CD4-positive, alpha-beta T cell treated with Interleukin-15 for 1 hour (primary cell): ENCODE measurements at places on chromosomes 1 and 21.

DNA sequence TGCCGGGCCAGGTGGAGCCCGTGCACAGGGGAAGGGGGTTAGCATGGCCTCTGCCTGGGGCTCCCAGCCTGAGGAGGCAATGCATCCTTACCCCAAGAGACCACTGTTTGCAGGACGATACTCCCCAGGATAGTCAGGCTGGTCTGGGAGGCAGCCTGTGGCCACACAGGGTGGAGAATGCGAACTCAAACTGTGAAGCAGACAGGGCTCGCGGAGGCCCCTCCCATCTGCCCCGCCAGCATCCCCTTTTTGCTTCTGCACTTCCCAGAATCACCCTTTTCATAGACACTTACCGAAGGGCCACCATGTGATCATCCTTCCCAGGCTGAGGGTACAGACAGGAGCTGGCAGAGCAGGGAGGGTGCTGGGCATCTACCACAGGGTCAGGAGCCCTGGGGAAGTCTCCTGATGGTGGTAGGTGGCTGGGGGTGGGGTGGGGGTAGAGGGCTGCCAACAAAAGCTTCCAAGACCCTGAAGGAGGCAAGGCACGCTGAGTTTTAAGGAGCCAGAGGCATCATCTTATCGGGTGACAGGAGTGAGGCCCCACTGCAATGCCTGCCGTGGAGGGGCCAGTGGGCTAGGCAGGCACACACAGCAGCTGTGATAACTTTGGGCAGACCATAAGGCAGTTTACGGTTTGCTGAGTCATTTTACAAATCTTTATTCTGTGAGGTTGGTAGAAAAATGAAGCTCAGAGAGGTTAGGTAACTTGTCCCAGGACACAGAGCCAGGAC is 31.3 kb upstream of the BTG2 start:
- DNase-seq: peak; percentile 60

- no peak for DNase-seq
These were observed 162.8 kb downstream of the FASLG start for GRCh38 chr1:172821609-172822274.

DNA sequence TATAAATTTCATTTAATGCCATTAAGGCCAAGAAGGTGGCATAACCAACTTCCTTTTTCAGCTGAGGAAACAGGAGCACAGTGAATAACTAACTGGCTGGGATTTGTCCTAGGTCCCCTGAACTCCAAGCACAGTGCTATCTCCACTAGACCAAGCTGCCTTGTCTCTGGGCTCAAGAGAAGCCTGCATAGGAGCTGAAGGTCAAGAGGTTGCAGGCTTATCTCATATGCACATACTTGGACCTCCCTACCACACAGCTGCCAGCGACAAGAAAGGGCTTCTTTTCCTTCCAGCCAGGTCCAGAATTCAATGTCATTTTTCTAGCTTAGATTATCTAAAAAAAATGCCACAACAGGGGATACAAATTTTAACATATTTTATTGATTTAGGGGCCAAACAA is 27.1 kb downstream of the AK2 start:
- no peak for DNase-seq

DNA sequence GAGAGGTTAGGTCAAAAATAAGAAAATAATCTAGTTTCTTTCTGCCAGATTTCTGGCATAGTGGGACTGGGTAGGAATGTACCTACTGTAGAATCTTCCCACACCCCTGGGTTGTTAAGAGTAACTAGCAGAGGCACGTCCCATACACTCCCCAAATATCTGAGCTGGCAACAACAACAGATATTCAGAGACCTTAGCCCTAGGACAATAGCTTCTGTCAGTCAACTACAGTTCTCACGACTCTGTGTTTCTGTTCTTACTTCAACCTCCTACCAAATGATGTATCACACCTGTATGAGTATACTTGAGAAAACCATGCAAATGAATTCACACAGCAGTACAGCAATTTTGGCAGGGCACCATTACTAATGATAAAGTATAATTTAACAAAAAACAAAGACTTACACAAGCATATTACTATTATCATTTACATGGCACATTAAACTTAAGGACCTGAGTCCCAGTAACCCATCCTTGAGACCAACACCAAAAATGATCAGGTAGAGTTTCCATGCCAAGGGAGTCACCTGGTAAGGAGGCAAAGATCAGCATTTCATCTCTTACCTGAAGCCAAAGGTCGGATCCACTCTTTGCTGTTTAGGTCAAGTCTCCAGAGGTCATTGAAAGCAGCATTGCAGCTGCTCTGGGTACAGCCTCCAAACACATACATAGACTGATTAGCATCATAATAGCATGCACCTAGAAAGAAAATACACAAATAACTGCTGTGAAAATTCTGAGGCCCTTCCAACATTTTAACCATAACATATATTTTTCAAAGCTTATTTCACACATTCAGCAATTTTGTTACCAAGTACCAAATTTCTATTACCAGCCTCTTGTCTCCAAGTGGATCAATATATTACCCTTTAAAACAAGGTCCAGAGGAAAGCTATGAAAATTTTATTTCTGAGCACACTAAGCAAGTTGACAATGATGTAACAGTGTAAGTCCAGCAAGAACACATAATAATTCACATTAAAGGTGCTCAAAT is 57.5 kb upstream of the CPLANE2 start:
- DNase-seq: no peak

GRCh38 chr1:245577191-245578157 is 422.7 kb downstream of the KIF26B start:
- no peak for DNase-seq

DNA sequence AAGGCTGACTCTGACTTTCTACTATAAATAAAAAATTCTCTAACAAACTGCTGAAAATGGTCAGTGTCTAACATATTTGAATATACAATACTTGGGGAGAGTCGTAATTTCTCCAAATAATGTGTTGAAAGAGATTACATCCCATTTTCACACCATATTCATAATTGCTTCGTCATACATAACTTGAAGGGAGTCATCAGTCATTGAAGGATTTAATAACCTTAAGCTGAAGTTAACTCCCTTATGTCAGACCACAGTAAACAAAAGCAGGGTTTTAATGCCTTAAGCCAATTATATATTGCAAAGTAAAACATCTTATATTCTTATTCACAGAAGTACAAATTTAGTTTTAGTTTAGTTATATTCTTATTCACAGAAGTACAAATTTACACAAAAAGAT is 129.9 kb downstream of the RERE start:
- DNase-seq: no peak

GRCh38 chr1:234710381-234710780 is 100.4 kb upstream of the IRF2BP2 start:
- DNase-seq: no peak

GRCh38 chr1:110170766-110171733 is 20.8 kb downstream of the SLC6A17 start:
- no peak for DNase-seq

GRCh38 chr1:6724517-6725141 is 23.0 kb upstream of the DNAJC11 start:
- DNase-seq: no peak

GRCh38 chr1:45526135-45526644 is 4.5 kb upstream of the PRDX1 start:
- no peak for DNase-seq

DNA sequence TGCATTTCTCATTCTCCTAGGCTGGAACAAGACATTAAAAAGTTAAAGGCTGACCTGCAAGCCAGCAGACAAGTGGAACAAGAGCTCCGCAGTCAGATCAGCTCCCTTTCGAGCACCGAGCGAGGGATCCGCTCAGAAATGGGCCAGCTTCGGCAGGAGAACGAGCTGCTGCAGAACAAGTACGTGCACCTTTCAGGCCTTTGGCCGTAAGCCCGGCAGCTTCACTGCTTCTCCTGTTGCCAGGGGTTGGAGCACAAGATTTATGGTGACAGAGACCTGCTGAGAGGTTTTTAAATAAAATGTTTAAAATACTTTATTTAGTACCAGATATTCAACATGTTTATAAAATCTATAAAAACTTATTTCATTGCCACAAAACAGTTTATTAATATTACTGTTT is 53.4 kb downstream of the MACO1 start:
- DNase-seq: no peak

- DNase-seq: no peak
These were observed 34.5 kb upstream of the C21orf91 start for GRCh38 chr21:17853393-17854275.

GRCh38 chr1:115545791-115546733 is 95.7 kb upstream of the VANGL1 start:
- DNase-seq: no peak

- no peak for DNase-seq
These were observed 9.5 kb downstream of the SH3BP5L start for GRCh38 chr1:248816042-248816851.

- no peak for DNase-seq
These were observed 165.6 kb downstream of the DSCAM start for GRCh38 chr21:40681164-40681859.

GRCh38 chr1:167922611-167923074 is 8.7 kb upstream of the ADCY10 start:
- no peak for DNase-seq

DNA sequence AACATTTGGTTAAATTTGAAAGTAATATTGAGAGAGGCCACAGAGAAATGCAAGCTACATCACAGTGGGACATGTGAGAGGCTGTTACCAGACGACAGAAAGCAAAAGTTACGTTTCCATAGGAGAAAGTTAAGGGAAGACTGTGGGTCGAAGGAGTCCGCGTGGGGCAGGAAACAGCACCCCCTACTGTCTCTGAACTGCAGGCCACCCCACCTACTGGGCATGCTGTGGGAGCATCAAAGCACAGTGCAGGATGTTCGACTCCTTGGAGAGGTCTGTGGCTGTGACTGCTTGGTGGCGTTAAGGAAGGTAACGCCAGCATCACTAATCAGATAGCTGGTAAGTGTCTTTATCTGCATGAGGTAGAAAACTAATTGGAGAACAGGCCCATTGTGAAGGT is 123.9 kb downstream of the PTBP2 start:
- DNase-seq: no peak

DNA sequence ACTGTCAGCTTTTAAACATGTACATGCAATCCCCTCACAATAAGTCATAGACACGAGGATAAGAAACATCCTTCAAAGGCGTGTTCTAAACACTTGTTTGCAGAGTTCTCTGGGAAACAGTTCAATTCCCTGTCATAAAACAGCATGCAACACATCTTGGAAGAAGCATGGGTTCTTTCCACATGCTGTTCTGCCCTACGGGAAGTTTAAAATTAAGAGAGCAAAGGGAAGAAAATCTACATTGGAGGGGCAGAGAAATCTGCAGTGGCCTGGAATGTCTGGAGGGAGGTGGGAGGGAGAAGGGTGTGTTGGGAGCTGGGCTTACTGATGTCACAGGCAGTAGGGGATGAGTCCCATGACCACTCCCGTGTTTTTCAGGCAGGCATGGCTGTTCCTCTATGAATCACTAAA is 98.3 kb upstream of the SLC2A1 start:
- DNase-seq: no peak

GRCh38 chr1:163365186-163365585 is 43.4 kb downstream of the NUF2 start:
- no peak for DNase-seq

DNA sequence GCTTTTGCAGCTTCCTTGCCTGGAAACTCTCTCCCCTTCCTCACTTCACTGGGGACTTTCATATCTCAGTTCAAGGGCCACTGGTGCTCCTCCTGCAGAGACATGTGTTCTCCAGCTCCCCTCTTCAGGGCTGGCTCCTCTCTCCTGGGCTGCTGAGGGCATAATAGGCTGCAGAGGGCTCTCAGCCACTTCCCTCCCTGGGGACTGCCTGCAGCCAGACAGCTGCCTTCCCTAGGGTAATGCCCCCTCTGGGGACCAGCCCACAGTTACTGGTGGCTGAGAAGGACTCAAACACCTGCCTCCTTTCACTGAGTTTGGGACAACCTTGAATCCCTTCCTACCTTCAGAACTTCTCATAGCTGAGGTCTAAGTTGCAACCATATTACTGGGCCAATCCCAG is 104.8 kb upstream of the POU3F1 start:
- DNase-seq: no peak

DNA sequence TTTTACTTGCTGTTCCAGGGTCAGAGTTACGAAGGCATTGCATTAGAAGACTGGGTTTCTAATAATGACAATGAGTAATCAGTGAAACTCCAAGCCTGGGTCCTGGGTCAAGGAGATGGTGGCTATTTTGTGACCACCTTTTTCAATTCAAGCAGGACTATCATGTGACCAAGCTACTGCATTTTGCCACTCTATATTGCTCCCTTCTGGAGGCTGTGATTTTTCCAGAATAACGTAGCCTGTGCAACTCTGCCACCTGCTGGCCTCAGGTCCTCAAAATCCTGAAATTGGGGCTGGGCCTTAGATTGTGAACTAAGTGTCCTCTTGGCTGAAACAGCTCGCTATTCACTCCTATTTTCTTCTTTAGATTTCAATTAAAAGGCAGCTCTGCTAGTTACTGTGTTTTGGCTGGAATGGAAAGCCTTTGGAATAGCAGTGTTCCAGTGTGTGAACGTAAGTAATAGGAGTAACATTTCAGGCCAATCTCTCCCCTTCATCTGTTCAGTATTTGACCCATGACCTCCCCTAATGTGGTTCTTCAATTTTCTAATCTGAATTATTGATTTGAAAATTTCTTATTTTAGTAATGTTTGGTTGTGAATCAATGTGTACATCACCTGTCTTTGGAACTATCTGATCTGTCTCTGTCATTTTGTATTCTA is 52.9 kb upstream of the CD46 start:
- no peak for DNase-seq

DNA sequence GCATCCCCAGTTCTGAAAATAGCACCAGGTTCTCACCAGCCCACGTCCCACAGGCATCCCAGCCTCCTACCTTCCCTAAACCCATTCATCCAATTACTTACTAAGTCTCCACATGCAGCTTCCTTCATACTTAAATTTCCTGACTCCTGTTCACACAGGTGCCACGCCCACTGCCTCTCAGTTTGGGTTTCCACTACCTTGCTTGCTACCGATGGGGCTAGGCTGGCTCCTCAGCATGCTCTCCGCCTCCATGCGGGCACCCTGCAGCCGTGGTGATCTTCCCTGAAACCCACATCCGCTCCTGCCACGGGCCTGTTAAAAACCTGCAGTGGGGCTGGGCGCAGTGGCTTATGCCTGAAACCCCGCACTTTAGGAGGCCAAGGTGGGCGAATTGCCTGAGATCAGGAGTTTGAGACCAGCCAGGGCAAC is 70.4 kb upstream of the ANGPTL1 start:
- no peak for DNase-seq

GRCh38 chr1:34591751-34592629 is 162.9 kb upstream of the GJB5 start:
- no peak for DNase-seq

DNA sequence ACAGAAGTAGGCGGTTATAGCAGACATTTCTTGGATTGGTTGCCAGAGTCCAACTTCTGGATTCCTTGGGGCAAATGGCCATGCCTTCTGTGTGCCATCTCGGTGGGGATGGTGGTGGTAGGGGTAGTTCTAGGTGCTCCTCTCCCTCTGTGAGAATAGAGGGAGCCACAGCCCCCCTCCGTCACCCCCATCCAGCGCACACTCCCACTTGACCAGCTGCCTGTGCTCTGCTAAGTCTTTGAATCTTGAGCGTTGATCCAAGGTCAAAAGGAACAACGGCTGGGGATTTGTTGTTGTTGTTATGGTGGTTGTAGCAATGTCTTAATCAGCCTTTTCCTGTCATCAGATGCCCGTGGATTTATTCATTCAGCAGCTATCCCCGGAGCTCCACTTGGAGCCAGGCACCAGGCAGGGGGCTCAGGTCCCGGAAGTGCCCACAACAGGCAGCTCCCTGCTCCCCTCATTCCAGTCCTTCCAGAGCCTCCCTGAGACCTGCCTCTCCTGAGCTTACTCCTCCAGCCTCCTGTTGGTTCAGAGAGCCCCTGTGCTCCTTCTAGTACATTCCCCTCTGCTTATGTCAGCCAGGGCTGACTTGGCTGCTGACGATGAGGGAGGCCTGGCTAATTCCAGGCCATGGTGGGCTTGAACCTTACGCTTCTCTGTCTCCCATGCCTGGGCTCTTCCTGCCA is 146.6 kb upstream of the WNT4 start:
- DNase-seq: no peak
